ENCODE measurements at places on chromosomes 11 and 22. TPM values are rescaled to one million over a fixed set of nuclear protein-coding genes. Genes with fewer than 3 reads are reported as not detected.

MUC15 gene
- not detected for total RNA-seq

RBMXL2 gene
- total RNA-seq, result not detected

EWSR1 gene
- total RNA-seq, result 376 TPM

GRCh38 chr11:7665473-7666291 is 7.6 kb downstream of the CYB5R2 start:
- DNase-seq, result peak; percentile 93

DNA sequence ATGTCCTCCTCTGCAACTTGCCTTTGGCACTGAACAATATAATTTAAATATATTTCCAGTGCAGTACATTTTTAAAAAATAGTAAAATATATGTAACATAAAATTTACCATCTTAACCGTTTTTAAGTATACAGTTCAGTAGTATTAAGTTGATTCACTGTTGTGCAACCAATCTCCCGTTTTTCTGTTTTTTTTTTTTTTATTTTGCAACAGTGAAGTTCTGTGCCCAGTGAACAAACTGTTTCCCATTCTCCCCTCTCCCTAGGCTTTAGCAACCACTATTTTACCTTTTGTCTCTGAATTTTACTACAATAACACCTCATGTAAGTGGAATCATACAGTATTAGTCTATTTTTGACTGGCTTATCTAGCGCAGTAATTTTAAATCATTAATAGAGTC is 13.8 kb downstream of the PRRG4 start:
- DNase-seq, result no peak

- DNase-seq, result no peak
Measured at GRCh38 chr11:33195462-33196173, 34.3 kb upstream of the CSTF3 start.

DNA sequence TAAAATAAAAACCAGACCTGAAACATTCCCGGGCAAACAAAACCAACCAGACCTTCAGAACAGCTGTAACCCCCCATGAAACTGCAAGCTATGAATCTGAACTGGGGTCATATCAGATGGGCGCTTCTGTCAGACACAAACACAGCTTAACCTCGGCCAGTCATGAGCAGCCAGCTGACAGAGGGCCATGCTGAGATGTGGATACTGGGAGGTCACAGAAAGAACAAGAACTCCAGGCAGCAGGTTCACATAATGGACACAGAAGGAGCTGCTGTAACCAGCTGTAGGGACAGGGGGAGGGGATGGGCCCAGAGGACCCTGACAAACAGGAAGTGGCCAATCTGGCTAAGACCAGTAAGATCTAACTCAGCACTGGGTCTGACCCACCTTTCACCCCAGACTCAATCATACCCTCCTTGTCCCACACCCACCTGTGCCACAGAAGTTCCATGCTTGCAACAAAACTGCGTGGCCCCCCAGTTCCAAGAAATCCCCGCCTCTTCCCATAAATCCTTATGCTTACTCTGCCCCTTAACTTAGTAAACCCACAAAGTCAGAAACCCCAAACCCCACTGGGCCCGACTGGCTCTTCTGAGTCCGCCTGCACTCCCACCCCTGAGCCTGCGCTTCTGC is 4.0 kb downstream of the APOL4 start:
- DNase-seq, result no peak

Measured in stomach (tissue), 19 donors.